ENCODE measurements at places on chromosomes 3 and 15. TPM values are rescaled to one million over a fixed set of nuclear protein-coding genes. Genes with fewer than 3 reads are reported as not detected.

The FETUB gene
- not detected for total RNA-seq

The ZNF662 gene
- 35.7 TPM for total RNA-seq

The PCLAF gene
- total RNA-seq: 5.9 TPM

The PIGZ gene
- total RNA-seq: 9.1 TPM

All from parietal lobe (tissue), 2 donors.